HTR-8/SVneo (cell line): ENCODE measurements at places on chromosomes 1 and 21.

DNA sequence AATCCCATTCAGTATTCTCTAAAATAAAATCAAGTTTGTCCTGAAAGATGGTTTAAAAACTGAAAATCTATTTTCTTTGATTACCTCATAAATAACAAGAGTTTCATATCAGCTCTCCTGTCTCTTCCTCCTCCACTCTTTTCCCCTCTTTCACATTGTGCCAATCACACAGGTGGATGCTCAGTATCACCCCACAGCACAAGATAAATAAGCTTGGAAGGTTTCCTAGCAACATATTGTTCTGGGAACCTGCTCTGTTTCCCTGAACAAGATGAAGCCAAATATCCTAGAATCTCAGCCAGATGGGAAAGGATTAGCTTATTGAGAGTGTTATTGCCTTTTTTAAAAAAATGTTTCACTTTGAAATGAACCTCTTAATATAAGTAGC is 45.7 kb upstream of the CACYBP start:
- DNase-seq, result no peak

- no peak for DNase-seq
Observed at GRCh38 chr1:89587729-89588161, 45.2 kb upstream of the LRRC8C start.

GRCh38 chr1:157239936-157240335 is 101.7 kb upstream of the ETV3 start:
- no peak for DNase-seq

GRCh38 chr1:118751166-118751565 is 237.0 kb downstream of the TBX15 start:
- no peak for DNase-seq

DNA sequence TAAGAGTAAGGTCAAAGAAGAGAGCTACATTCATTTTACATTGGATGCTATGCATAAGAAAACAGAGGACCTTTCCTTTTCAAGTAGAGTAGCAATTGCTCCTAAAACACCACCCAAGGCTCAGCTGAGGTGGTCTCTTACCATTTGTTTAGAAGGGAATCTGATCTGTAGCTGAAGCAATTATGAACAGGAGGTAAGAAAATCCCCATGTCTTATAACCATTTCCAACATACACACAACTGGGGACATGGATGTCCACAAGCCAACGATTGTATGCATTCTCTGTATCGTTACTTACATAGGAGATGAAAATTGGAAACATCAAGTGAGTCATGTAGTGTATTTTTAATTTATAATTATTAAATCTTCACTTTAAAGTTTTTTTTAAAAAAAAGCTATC is 132.0 kb downstream of the AKT3 start:
- no peak for DNase-seq

GRCh38 chr1:182207300-182207699 is 145.8 kb upstream of the ZNF648 start:
- DNase-seq, result no peak
